Foreskin fibroblast (primary cell): ENCODE measurements at places on chromosomes 7 and 10.

GRCh38 chr10:12420530-12421120, 71.3 kb downstream of the CAMK1D start:
- no peak for DNase-seq

GRCh38 chr7:1979591-1980560, 252.9 kb downstream of the MAD1L1 start:
- no peak for DNase-seq

GRCh38 chr7:18221377-18222293, 194.0 kb upstream of the PRPS1L1 start:
- peak; percentile 17 for DNase-seq

- no peak for DNase-seq
Measured at GRCh38 chr10:12564173-12564572, 214.8 kb downstream of the CAMK1D start.
